ENCODE measurements at places on chromosomes 6 and 20.

DNA sequence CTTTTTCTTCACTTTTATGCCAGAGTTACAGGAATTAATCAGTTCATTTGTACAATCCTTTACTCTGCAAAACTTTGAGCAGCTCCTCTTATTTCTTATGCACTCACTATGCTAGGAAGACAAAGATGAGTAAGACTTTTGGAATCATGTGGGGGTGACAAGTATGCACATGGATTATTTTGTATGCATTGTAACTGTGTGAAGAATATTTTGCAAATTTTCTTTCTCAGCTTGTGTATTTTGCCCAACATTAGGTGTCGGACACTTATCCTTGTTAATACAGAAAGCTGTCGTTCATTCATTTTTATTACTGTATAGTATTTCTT lies 88.6 kb downstream of the PPP1R14C start:
- no peak for DNase-seq

GRCh38 chr6:68410021-68410420 lies 225.1 kb upstream of the ADGRB3 start:
- DNase-seq: no peak

DNA sequence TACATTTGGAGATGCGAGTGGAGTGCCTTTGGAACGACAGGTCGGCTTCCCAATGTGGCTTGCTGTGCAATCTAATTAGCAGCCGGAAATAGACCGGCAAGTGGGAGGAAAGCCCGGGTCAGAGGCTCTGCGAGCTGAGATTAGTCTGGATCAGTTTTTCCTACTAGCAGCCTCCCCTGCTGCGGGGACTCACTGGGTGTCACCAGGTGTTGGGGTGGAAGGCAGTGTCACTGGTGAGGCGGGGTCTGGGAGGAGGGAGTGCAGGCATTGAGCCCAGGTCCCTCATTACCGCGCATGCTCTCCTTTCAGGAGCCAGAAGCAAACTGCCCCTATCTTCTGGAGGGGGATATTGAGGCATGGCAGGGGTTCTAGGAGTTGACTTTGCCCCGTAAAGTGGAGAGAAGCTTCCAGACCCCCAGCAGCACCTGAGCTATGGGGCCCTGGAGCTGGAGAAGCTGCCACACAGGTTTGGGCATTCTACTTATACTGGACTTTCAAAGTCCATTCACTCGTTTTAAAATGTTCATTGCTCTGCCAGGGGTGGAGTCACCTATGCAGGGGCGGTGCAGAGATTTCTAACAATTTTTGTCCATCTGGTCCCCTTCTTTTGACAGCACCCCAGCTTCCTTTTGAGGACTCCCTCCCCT lies 11.0 kb downstream of the SULF2 start:
- no peak for DNase-seq

- no peak for DNase-seq
These were observed 1.2 kb downstream of the SERPINB6 start for GRCh38 chr6:2970034-2970685.

- no peak for DNase-seq
These were observed 83.1 kb upstream of the PTPN1 start for GRCh38 chr20:50426866-50427718.

- DNase-seq: no peak
These were observed 57.2 kb upstream of the MRPS10 start for GRCh38 chr6:42274898-42275297.

GRCh38 chr20:31505903-31506302 lies 8.3 kb upstream of the HM13 start:
- no peak for DNase-seq

- no peak for DNase-seq
These were observed 6.3 kb downstream of the ME1 start for GRCh38 chr6:83424392-83425018.

DNA sequence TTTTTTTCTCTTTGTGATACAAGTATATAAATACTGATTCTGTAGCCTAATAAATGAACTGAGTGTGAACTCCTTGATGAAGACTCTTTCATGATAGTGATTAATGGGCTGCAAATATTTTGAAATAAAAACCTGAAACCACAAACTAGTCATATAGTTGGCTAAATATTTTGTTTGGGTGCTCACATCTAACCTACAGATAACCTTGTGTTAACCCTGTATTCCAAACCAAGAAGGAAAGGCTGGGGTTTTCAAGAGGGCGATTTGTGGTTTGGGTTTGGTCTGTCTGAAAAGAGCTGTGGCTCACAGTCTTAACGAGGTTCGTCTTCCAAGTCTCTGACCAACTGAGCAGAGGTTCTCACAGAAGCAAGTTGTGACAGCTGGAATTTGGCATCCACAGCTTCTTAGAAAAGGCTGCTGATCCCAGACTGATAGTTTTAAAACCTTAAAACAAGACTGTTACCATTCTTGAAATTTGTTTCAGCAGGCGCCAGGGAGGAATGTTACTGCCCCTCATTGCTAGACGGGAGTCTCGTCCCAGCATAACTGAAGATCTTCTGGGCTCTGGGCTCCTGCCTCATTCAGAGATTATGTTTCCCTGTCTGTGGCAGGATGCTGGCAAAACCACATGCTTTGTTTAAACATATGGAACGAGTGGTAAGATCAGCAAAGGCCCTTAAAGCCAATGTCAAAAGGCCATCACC lies 736.4 kb upstream of the MARCKS start:
- DNase-seq: peak; percentile 97

DNA sequence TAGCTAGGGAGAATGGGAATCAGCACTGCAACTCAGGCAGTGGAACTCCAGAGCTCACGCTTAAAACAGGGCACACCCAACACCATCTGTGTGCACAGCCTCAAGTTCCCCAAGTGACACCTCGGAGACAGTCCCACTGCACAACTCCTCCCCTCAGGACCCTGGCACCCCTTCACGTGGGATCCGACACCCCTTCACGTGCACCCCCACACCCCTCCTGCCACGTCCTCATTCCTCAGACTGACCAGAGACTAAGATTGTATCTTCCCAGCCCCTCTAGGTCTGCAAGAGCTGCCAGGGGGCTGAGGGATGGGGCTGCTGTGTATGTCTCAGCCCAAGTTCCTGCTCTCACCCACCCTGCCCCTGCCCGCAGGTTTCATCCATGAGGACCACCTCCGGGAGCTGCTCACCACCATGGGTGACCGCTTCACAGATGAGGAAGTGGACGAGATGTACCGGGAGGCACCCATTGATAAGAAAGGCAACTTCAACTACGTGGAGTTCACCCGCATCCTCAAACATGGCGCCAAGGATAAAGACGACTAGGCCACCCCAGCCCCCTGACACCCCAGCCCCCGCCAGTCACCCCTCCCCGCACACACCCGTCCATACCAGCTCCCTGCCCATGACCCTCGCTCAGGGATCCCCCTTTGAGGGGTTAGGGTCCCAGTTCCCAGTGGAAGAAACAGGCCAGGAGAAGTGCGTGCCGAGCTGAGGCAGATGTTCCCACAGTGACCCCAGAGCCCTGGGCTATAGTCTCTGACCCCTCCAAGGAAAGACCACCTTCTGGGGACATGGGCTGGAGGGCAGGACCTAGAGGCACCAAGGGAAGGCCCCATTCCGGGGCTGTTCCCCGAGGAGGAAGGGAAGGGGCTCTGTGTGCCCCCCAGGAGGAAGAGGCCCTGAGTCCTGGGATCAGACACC lies 7.6 kb downstream of the MYL9 start:
- no peak for DNase-seq

DNA sequence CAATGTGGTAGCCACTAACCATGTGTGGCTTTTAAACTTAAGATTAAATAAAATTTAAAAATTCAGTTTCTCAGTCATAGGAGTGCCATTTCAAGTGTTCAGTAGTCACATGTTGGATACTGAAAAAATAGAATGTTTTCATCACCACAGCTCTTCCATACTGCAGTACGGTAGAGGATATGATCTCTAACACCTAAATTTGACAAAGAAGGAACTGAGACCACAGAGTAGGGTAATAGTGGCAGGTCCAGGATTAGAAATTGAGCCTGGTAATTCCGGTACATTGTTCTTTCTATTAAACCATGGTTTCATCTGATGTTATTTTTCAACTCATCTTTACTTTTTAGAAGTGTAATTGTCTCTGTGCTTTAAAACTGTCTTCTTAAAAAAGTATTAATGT lies 104.0 kb downstream of the CD2AP start:
- DNase-seq: no peak

- no peak for DNase-seq
These were observed 21.3 kb downstream of the KCNG1 start for GRCh38 chr20:51001430-51002265.

DNA sequence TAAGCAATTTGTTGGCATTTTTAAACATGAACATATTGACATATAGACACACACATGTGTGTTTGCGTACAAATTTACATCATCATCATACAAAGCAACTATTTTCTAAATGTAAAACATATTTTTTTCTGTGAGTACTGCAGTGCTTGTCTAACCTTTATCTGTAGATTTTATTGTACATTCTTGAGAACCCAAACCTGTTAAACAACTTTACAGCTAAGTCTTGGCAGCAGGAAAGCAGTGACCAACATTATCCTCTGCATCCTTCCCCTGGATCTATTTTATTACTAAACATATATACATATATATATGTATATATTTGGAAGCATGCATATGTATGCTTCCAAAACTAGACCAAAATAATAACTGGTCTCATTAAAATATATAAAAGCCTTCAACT lies 10.4 kb upstream of the PLCB1 start:
- DNase-seq: no peak

DNA sequence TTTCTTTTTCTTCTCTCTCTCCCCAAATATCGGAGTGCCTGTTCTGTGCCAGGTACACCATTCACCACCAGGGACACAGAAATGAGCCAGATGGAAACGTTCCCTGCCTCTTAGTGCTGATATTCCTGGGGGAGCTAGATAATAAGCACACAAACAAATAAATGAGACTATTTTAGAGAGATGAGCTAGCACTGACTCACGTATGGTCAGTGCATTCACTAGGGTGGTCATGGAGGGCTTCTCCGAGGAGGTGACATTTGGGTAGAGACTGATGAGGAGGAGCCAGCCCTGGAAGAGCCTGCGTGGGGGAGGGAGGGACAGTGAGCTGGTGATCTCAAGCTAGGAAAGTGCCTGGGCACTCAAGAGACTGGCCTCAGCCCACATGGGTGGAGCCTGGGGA lies 252.3 kb upstream of the KCNG1 start:
- no peak for DNase-seq

GRCh38 chr20:3014179-3014578 lies 29.2 kb upstream of the GNRH2 start:
- no peak for DNase-seq

- DNase-seq: no peak
These were observed 23.5 kb downstream of the EIF2S2 start for GRCh38 chr20:34088305-34089174.

DNA sequence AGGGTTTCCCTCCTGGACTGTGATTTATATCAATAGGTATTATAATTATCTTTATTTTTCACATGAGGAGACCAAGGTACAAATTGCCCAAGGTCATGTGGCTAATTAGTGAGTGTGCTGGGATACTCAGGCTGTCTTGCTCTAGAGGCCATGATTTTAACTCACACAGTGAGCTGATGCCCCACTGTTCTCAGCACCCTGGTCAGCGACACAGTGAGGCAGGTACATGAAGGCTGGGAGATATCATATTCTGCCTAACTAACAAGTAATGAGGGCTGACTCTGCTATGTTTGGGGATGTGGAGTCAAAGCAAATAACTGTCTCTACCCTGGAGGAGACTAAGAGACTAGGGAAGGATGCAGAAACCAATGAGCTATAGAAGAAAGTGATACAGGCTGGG lies 501.1 kb downstream of the PTPRT start:
- no peak for DNase-seq

GRCh38 chr20:39853636-39854035 lies 835.4 kb downstream of the MAFB start:
- DNase-seq: peak; percentile 64

GRCh38 chr6:75196081-75196687 lies 9.7 kb downstream of the COL12A1 start:
- peak; percentile 85 for DNase-seq

DNA sequence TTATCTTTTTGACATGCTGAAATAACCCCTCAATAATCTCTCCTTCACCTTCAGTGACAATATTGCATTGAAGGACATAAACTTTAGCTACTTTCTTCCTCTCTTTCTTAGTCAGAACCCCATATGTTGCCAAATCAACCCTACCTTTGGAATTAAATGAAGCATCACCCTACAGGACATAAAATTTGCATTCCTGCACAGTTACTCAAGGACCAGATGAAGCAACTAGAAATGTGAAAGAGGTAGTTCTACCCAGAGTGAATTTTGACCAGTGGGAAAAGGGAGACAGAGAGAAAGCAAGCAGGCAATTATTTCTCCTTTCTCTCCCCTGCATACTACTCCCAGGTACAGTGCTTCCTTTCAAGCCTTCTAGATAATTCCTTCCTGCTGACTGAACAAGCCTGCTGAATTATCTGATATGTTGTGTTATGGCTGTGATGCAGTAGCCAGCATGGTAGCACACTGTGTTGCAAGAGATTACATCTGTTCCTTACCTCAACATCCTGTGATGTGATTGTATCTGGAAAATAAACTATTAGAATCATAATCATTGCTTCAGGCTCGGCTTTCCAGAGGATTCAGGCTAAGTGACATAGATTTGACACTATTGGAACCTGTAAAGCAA lies 16.6 kb downstream of the TENT5A start:
- no peak for DNase-seq

- no peak for DNase-seq
These were observed 55.7 kb downstream of the TRMT11 start for GRCh38 chr6:126042001-126042419.

GRCh38 chr6:91088976-91089375 lies 502.1 kb upstream of the MAP3K7 start:
- DNase-seq: no peak

GRCh38 chr6:162315291-162315690 lies 412.3 kb downstream of the PRKN start:
- no peak for DNase-seq

DNA sequence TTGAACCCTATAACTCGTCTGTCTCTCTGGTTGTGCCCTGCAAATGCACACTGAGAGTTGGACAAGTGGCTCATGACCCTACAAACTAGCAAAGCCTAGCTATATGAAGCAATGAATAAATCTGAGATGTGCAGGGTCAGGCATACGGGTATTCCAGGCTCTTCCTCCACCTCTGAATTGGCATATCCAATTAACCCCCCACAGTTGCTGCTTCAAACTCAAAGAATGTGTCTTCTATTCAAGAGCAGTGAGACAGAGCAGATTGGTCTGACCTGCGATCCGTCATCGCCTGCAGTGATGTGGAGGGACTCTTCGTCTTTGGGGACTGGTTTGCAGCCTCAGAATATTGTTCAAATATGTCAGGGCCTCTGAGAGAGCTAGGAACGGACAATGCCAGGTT lies 59.8 kb downstream of the LAMP5 start:
- DNase-seq: no peak

- DNase-seq: no peak
These were observed 121.3 kb downstream of the TFAP2C start for GRCh38 chr20:56750430-56750829.

DNA sequence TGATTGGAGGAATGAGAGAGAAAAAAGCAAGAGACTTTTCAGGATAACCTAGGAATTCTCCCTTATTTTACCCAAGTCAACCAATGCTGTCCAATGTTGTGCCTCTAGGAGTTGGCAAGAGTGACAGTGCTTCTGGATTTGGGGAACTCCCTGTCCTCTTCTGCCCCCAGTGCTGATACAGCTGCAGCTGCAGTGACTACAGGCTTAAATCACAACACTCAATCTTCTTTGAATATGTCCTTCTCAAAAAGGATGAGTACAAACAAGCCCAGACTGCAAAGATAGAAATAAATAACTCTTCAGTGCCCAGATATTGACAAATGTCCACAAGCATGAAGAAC lies 141.0 kb upstream of the COL21A1 start:
- no peak for DNase-seq
